ENCODE measurements at places on chromosomes 5 and 9.

- no peak for DNase-seq
Measured at GRCh38 chr5:168613996-168614395, 34.8 kb upstream of the PANK3 start.

DNA sequence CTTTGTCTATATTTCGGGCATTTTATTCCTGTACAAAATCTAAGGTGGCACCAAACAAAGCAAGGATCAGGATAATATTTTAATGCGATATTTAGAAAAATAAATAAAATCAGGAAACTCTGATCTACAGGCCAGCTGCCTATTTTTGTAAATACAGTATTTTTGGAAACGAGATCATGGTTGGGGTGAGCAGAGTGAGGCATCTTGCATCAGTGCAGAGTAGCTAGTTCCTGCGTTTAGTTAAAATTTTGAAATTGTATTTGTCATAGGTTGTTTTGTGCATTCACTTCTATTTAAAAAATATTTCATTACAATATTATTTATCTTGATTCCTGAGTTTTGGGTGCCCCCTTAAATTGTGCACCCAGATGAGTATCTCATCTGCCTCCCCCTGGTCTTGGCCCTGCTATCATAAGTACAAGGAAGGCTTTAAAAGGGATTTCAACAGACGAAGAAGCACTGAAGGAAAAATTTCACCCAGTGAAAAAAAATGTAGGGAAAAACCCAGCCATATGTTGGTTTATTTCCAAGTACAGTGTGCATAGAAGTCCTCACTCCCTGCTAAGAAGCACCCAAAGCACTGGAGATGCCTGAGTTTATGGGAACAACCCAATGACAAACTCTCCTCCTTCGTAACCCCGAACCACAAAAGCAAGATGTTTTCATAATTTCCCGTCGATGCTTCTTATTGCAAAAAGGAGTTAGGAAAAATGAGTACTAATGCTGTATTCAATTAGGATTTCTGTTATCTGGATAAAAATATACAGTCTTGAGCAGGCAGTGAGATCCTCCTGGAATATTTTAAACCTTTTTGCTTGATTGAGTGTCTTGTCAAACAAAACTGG is 304.7 kb upstream of the CLINT1 start:
- DNase-seq = no peak

GRCh38 chr9:114417511-114417910 is 29.7 kb upstream of the AKNA start:
- DNase-seq = no peak

- DNase-seq = no peak
Measured at GRCh38 chr5:126927429-126927828, 102.9 kb downstream of the MARCHF3 start.

DNA sequence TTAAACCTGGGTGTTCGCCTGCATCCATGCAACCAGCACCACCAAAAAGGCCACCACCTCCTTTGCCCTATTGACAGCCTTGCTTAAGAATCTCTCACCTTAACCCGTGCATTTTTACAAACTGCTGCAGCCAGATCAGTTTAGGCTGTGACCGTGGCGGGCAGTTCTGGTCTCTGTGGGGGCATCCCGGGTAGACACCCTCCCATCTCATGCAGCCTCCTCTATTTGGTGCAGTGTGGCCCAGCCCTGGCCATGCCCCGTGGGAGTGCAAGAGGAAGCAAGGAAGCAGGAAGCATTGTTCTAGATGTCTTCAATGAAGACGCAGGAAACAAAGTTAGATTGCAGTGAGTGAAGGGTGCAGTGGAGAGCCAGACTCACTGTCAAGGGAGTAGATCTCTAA is 108.8 kb upstream of the MVB12B start:
- no peak for DNase-seq

- no peak for DNase-seq
Measured at GRCh38 chr5:42399702-42400101, 23.5 kb upstream of the GHR start.

- DNase-seq = no peak
Measured at GRCh38 chr5:42879291-42879690, 67.6 kb upstream of the SELENOP start.

GRCh38 chr5:126490167-126490940 is 67.1 kb downstream of the GRAMD2B start:
- no peak for DNase-seq

GRCh38 chr5:165242646-165243045 is 1737.2 kb downstream of the MAT2B start:
- no peak for DNase-seq

GRCh38 chr5:112551419-112552032 is 132.4 kb upstream of the EPB41L4A start:
- peak; percentile 58 for DNase-seq

DNA sequence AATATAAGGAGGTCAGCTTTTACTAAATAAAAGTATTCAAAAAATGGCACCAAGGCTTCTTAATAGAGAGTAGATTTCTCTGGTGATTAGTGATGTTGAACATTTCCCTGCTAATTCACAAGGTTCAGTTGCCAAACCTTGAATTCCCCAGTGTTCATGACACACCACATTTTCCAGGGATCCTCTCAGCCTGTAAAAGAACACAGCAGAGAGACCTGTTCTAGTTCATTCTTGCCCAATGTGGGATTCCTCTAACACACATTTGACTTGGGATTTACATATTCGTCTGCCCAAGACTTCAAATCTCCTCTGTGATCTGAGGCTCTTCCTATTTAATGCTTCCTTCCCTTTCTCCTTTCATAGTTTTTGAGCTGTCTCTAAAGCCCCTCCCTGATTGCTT is 273.2 kb upstream of the CDH9 start:
- DNase-seq = no peak

GRCh38 chr5:145056800-145057199 is 778.3 kb downstream of the PRELID2 start:
- DNase-seq = no peak

DNA sequence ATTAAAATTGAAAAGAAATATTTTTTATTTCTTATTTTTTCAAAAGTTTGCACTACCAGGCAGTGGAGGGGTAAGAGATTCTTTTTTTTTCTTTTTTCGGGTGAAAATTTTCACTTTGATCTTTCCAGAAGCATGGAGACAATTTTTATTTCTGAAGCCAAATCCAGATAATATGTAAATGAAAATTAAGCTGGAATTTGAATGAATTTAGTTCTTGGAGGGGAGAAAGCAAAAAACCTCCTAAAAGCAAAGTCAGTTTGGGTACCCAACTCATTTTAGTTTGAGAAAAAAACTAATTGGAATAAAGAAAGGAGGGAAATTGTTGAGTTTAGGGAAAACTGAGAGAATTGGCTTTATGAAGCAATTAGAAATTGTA is 872 bp downstream of the ZNF618 start:
- no peak for DNase-seq

DNA sequence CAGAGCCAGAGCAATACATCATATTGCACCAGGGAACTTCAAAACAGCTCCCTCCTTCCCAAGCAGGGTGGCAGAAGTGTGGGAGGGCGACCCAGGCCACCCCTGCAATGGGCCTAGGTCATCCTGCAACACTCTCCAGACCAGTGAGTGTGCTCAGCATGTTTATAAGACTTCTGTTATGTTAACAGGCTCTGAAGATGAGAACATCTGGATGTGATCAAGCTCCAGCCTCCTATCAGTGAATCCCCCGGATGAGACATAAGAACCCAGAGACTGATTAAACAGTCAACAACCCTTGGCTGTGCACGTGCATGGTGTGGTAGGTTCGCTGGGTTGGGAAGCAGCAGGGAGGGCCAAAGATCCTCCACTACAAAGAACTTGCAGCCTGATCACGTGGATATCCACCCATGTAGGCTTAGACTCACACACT is 63.3 kb downstream of the ABCA1 start:
- DNase-seq = no peak

DNA sequence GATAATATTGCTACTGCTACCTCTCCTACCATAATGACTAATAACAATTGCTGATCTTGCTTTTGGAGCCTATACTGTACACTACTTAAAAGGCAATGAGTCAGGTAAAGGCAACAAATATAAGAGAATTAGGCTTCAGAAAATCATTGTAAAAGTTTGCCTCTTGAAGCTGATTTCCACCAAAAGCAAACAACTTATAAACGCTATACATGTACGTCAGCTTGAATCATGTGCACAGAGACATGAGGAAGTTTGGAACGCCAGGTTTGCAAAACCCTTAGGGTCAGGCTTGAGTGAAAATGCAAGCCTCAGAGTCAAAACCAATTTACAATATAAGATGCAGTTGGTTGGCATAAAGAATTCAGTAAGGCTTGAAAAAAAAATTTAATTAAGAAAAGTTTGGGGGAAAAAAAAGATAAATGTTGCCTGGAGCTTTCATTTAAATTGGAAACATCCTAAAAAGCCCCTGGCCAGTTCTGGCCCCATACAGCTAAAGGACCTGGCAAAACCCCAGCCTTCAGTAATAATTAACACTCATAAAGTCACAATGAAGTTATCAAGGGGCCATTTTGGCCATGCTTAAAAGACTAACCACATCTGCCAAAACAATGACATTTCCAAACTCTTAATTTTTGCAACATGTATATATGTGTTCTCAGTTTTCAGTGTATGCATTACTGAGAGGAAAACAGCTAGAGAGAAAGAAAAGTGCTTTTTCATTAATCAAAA is 181.0 kb upstream of the NFIL3 start:
- DNase-seq = no peak

DNA sequence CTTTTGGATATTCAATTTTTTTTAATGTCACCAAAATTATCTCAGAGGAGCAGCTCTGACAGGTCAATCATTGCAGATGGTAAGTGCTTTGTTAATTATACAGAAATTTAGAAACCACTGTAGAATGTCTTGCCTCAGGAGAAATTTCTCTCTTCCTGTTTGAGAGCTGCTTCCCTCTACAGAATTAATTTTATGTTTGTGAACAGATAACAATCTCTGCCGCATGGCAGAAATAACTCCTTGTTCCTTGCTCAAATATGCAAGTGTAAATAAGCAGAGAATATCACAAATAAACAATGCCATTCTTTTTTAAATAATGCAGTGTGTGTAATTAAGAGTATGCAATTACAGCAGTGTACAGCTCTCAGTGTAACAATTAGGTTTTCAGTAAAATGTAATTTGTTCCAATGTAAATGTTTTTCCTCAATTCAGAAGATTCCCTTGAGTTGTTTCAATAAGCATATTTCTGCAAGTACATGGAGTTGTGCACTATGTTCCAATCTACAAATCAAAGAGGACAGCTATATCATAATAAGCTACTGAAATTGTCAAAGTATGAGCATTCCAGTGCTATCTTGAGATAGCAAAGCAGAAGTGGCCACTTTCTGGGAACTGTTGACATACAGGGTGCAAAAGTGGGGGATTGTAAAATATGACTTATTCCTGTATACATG is 1012.8 kb downstream of the MAT2B start:
- no peak for DNase-seq

DNA sequence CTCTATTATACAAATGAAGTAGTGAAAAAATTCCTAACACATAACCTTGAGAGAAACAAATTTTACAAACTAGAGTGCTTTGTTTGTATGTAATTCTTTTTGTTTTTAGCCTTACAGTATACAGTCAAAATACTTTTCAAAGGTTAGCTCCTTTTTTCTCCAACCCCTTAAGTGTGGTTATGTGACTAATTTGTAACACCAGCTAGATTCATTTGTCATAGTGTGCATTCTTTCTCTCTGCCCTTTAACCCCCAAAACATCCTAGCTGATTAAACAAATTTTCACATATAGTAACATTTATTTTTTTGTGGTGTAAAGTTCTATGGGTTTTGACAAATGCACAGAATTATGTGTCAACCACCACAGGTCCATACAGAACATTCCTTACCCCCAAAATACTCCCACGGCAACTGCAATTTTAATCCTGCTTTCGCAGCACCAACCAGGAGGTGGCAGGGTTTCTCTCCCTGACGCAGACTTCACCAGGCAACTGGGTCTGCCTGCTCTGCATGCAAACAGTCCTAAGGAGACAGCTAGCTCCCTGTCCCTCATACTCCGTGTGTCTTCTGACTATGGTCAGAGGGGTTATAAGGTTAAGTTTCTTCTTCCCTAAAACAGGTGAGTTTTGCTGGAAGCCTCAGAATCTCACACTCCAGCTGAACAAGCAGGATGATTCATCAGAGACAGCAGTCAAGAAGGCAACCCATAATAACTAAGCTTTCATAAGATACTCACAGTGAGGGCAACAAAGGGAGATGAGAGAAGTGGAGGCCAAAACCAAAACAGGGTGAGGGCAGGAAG is 44.5 kb upstream of the NR5A1 start:
- DNase-seq = peak; percentile 16

DNA sequence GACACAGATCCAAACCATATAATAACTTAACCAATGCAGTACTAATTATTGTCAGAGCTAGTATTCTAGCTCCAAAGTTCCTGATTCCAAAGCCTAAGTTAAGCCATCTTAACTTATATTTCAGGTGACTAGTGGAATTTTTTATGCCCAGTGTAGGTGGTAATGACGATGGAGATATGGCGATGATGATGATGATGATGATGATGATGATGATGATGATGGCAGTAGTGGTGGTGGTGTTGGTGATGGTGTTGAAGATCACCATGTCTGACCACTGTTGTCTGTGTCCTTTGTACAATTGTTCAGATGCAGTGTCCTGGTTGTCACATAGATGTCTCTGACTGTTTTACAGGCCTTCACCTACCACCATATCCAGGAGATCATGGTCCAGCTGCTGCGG is 139.9 kb downstream of the INSYN2B start:
- no peak for DNase-seq

GRCh38 chr9:123816817-123817472 is 113.0 kb downstream of the DENND1A start:
- DNase-seq = no peak

DNA sequence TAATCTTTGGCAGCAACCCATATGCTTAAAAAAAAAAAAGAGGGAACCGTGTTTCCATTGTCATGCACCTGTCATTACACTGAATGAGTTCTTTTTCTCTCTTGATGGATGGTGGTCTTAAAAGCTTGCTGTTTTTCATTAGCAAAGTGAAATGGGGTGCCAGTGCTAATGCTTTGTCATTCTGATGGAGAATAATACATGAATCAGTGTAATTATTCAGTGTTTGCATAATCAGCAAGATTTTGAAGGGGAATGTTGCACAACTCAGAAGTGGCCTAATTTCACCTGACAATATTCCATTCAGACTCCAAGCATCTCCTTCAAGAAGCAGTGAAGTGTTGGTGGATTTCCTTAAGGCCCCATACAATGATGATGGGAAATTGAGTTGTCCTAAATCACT is 38.1 kb downstream of the MAP1B start:
- no peak for DNase-seq

GRCh38 chr5:93960042-93960441 is 218.6 kb upstream of the POU5F2 start:
- DNase-seq = no peak

DNA sequence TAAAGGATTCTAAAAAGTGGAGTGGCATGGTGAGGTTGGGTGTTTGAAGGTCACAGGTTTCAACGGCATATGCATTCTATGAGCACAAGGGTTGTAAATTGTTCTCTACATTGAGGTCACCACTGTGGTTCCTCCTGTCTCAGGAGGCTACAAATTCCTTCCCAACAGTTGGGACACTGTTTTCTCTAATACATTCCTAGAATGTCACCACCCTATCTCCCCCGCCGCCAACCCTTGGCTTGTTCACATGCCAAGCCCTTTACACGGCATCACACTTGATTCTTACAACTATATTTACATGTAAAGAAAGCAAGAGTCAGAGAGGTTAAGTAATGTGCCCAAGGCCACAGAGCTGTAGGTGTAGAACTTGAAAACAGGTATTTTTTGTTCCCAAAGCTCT is 315.1 kb downstream of the RAB3C start:
- no peak for DNase-seq

- DNase-seq = no peak
Measured at GRCh38 chr9:26459959-26460358, 432.6 kb downstream of the CAAP1 start.
